ENCODE measurements at places on chromosomes 16 and 17.

GRCh38 chr17:40750391-40750790 lies 4.7 kb downstream of the KRT25 start:
- no peak for DNase-seq

DNA sequence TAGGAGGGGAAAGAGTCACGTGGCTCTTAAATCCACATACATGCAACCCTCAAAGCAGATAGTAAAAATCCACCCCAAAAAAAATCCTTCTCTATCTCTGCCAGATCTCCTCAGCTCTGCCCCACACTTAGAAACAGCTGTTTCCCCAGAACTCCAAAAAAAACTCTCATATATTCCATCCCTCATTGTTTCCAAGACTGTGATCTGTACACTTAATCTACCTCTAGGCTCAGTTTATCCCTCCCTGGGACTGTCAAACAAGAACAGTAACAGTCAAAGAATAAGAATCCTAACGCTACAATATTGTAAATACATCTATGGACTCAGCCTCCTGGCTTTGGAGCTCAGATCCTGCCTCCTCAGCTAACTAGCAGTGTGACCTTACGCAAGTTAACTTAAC lies 11.6 kb downstream of the CUEDC1 start:
- DNase-seq: no peak

DNA sequence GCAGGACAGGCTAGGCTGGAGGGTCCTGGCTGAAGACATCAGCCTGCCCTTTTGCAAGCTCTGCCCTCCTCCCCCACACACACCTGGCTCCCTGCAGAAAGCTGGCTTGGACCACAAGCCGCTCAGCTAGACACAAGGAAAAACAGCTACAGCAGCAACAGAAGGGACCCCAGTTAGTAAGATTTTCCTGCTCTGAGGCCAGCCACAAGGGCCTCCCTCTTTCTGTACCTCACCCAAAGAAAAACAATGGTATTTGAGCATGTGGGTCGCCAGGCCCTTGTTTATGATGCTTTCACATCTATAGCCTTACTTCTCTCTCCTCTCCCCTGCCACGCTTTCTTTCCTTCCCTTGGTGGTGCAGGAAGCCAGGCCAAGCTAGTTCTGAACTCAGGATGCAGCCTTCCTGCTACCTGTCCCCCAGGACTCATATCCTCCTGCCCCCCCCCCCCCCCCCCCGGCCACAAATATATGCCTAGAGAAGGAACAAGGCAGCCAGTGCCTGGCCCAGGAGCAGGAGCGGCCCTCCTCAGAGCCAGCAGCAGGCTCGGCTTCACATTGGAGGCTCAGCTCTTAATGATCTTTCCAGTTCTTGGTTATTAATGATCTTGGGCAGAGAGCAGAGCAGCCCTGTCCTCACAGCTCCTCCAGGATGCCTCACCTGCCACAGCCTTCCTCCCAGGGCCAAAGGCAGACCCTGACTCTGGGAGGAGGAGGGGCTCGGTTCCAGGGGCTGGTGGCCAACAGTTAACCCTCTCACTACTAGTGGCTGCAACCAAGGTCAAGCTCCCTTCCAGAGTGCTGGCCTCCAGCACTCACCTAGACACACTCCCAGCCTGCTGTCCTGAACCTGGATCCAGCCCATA lies 19.5 kb downstream of the GRIN2C start:
- no peak for DNase-seq

DNA sequence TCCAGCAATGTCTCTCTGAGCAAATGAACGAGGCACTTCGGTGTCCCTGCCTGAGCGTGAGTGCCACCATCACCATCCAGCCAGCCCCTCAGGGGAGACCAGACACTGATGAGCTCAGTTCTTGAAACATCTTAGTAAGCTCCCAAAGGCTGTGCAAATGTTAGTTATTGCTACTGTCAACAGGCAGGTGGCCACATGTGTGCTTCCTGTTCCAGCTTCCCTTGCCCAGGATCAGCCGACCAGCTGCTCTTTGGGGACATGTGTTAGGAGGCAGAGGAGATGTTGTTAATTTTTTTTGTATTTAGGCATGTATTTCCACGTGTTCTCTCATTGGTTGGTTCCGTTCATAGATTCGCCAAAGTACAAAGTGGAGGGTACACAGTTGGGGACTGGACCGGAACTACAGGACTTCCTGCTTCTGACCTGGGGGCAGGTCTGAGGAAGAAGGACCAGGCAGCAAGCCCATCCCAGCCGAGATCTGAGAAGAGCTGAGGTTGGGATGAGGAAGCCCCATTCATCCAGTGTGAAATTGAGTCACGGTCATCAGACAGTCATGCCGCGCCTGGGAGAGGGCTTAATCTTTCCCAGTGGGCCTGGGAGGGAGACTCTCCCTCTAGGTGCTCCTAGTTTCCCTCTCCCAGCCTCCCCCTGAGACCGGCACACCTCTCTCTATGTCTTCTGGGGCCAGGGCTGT lies 3.8 kb downstream of the TTYH2 start:
- DNase-seq: peak; percentile 80

DNA sequence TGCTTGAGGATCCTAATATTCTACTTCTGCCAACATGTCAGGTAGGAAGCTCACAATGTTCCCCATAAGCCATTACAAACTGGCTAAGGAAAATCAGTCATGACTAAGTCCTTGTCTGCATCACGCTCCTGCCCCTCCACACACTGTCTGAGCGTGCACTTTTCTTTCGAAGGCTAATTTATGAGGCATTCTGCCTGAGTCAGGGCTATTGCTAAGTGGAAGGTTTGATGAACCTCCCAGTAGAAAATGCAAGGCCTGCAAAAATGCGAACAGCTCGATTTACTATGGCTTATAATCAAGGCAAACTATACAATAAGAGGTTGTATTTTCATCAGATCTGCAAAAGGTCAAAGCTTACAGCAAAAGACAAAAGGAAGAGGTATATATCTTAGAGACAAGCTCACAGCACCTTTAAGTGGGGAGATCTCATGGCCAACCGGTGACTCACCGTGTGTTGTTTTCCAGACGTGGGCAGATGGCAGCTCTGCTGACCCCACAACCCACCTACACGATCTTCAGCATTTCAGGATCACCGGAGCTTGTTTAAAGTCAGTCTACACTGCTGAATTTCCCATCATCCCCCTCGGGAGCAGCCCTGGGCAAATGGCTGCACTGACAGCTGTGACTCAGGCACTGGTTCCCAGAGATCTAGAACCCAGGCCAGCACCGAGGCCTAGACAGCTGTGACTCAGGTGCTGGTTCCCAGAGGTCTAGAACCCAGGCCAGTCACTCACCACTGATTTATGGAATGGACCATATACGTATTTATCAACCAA lies 26.1 kb downstream of the MEAK7 start:
- no peak for DNase-seq

DNA sequence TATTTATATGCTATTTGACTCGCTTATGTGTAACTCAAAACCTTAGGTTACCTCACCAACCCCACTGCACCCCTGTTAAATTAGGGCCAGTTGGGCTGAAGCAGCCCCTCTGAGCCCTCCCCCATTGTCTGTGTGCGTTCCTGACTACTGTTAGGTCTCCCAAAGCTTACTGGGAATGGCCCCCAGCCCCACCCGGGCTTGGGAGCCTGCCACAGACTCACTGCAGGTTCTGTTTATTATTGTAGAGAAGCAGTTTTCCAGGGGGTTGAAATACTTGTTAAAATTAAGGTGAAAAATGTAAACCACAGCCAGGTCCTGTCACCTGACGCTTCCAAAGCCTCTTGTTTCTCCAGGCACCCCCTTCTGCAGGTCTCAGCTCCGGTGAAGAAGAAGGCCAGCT lies 151.7 kb downstream of the FOXL1 start:
- DNase-seq: no peak

- no peak for DNase-seq
These were observed 28.0 kb downstream of the NQO1 start for GRCh38 chr16:69698404-69698803.

DNA sequence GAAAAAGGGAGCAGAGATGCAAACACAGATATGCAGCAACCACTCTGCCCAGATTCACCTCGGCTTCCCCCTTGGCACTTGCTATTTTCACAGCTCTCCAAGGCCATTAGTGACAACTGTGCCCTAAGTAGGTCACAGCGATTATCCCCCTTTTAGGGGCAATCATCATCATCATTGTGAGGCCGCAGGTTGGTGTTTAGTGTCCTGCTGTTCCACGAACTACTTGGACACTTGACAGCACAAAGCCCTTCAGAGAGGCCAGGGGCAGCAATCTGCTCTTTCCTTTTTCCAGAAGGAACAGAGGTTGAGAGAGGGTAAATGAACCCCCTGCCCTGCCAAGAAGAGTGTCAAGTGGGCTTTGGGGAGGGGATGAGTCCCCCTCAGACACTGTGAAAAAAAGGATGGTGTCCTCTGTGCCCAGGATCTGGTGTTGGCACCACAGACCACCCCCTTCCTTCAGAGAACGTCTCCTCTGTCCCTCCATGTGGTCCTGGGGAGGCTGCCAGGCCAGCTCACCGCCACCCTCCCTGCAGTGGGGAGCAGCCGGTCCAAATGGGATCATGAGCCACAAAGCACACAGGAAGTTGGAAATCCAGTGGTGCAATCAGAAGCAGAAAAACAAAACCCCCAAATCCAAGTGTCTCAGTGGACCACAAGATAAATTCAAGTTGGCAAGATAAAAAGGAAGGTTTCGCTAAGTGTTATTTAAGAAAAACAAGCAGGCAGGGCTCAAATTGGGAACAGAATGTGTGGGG lies 78.4 kb upstream of the MED9 start:
- no peak for DNase-seq

- peak; percentile 34 for DNase-seq
These were observed 56.5 kb upstream of the CIBAR2 start for GRCh38 chr16:85168732-85169256.

DNA sequence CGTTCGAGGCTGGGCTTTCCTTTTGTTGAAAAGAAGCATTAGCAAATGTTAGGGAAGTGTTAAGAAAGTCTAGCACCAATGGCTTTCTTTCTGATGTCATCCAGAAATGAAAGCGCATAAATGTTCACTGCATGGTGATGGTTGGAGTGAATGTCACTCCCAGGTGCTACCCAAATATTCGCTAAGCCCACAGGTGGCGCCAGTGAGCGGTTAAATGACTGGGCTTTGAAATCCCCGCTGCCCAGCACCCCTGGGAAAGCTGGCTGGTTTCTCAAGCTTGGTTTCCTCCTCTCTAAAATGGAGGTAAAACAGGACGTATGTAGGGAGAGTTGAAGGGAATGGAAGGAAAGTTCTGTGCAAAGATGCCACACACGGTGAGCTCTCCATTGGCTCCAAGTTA lies 104.4 kb downstream of the IRX5 start:
- no peak for DNase-seq

DNA sequence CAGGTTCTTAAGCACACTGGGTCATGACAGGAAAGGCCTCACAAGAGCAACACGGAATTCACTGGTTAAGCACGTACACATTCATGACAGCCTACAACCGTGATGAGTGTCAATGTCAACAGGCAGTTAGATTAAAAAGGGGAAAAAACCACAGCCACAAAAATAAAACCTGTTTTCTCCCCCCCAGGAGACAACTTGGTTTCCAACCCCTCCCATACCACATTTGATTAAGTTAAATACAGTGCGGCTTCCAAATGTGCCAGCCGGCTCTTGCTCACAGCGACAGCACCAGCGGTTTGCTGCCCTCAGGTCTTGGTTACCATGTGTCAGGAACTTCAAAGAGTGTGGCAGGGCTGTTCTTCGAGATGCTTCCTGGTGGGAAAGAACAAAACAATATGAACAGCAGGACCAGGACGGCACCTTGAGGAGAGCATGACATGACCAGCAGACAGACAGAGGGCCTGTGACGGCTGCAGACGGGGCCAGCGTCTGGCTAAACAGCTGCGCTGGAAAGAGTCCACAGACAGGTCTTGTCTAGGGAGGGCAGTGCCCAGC lies 193.6 kb downstream of the PARN start:
- peak; percentile 42 for DNase-seq

- DNase-seq: no peak
These were observed 422 bp downstream of the UQCC4 start for GRCh38 chr16:1420111-1420539.

DNA sequence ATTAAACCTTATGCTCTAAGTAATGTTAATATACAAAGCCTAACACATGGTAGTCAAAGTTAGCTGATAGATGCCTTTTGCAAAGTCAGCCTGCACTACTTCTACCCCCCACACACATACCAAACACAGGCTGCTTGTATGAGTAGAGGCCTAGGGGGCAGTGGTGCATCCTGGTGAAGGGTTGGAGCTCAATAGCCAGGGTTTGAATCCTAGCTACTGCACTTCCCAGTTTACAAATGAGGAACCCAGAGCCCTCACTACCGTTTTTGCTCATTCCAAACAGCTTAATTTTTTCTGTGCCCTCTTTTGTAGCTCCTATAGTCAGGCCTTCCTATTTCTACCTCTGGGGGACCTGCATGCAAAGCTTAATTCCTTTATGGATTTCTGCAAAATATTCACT lies 18.9 kb upstream of the HYDIN start:
- DNase-seq: no peak

DNA sequence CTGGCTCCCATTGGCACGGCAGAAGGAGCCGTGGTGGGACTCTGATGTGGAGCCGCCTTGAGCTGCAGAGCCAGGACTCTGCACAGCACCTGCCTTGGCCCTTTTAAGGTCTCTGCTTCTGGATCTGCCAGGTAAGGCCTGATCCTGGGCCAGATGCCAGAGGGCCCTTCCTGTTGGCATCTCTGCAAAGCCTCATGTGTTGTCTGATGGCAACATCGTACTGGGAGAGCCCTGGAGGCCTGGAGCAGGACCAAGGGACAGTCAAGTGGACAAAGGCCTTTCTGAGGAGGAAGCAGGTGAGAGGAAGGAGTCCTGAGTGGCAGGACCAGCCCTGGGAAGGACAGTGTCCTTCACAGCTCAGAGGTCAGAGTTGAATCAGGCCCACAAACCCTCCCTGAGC lies 26.1 kb downstream of the SOCS1 start:
- no peak for DNase-seq

- no peak for DNase-seq
These were observed 3.4 kb downstream of the FAM222B start for GRCh38 chr17:28839221-28839620.

DNA sequence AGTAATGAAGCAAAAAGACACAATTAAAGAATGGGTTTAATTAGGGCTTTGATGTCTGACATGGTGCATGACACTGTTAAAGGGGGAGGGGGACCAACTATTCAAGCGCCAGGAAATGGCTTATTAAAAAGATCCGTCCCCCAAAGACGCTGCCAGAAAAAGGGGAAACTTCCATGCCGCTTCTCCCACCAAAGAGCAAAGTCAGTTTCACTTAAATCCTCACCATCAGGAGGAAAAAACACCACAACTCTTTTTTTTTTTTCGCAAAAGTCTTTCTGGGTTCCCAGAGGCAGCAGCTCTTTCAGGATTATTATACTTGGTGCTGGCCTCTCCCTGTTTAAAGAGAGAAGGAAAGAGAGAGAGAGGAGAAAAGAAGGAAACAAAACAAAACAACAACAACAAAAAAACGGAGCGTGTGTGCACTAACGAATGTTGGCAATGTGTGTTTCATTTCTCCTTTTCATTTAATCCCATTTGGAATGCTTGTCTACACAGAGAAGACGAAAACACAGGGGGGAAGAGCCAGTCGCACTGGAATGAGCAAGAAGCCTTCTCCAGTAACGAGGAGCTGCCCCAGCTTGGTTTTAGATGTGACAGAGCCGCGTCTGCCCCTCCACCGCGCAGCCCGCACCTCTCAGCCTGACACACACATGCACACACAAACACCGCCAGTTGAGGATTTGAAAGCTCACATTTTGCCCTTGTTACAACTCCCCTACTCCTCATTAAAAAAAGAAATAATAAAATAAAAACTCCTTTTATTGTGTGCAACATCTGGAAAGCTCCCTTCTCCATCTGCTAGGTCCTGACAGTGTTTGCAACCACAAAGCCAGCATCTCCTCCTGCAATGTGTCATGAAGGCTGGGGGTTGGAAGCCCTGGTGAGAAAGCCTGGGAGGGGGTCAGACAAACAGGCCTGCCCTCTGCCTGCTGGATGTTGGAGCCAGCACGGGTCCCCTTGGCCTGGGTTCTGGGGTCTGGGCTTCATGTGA lies 32.7 kb upstream of the AXIN2 start:
- no peak for DNase-seq

- DNase-seq: peak; percentile 47
These were observed 565 bp downstream of the MAP3K3 start for GRCh38 chr17:63622574-63623390.
